ENCODE measurements at places on chromosomes 16 and 17.

GRCh38 chr16:4886151-4886550 is 38.9 kb downstream of the UBN1 start:
- no peak for DNase-seq

GRCh38 chr16:87697256-87697655 is 68.5 kb downstream of the KLHDC4 start:
- no peak for DNase-seq

DNA sequence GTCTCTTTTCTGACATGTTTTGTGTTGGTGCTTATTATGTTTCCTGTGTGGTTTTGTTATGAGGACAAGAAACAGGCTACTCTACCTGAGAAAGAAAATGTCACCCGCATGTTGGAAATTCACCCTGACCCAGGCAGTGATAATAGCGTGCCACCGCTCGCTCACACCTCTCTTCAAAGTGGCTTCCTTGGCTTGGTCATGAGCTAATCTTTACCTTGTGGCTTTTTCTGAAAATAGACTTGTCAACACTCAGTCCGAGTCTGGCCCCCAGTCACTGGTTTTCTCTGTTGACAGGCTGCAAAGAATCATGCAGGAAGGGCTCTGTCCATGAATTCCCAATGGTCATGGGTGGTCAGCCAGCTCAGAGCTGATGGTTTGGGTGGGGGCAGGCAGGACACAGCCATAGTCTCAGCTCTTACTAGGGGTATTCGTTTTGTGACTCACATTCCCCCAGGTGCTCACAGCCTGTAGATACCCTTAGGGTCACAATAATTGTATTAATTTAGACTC is 121.3 kb upstream of the CACNG5 start:
- DNase-seq, result peak; percentile 27

GRCh38 chr16:23128056-23128455 is 21.2 kb downstream of the USP31 start:
- DNase-seq, result no peak

DNA sequence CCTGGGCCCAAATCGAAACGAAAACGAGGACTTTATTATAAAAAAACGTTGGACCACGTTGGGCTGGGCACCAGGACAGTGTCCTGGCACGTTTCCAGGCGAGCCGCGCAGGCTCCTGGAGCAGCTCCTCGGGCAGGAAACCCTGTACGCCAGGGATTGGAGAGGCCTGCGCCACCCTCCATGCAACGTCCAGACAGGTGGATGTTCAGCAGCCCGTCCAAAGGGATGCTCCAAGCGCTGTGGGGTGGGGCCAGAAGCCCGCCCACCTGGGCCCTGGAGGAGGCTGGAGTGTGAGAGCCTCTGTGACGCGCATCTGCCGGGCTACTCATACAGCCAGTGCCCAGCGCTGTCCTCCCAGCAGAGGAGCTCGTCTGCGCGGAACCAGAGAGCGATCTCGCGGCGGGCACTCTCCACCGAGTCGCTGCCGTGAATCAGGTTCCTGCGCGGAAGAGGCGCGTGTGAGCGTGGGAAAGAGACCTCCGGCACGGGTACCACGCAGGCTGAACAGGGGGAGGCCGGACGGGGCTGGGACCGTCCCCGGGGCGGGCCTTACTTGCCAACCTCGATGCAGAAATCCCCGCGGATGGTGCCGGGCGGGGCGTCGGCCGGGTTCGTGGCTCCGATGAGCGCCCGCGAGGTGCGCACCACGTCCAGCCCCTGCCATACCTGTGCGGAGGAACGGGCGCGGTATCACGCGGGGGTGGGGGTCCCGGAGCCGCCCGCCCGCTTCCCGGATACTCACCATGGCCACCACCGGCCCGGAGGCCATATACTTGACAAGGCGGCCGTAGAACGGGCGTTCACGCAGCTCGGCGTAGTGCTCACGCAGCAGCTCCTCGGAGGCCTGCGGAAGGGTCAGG is 785 bp downstream of the NME3 start:
- DNase-seq, result peak; percentile 52

DNA sequence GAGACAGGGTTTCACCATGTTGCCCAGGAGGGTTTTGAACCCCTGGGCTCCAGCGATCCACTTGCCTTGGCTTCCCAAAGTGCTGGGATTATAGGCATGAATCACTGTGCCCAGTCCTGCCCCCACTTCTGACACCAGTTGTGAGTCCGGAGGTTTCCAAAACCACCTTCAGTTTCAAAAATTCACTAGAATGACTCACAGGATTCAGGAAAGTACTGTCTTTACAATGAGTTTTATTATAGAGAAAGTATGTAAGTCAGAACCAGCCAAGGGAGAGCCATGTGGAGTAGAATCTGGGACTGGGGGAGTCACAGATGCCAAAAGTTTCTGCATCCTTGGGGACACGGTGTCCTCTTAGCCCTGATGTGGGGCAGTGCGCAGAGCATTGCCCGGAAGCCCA is 55.1 kb downstream of the PLD6 start:
- DNase-seq, result no peak

GRCh38 chr16:50769-51591 is 2.4 kb downstream of the POLR3K start:
- no peak for DNase-seq

DNA sequence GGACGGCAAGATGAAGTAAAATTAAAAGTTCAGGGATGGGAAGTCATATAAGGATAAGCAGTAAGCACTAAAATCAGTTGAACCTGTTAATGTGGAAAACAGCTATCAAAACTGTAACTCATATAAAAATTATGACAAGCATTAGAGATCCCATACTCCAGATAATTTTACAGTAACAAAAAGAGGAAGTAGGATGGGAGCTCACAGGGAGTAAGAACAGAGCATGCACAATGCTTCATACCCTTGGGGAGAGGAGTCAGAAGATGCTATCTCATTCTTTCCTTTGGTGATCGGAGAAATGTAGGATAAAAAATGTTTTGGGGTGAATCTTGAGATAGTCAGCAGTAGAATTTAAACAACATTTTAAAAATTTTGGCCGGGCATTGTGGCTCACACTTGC is 164.7 kb upstream of the CACNG5 start:
- no peak for DNase-seq

DNA sequence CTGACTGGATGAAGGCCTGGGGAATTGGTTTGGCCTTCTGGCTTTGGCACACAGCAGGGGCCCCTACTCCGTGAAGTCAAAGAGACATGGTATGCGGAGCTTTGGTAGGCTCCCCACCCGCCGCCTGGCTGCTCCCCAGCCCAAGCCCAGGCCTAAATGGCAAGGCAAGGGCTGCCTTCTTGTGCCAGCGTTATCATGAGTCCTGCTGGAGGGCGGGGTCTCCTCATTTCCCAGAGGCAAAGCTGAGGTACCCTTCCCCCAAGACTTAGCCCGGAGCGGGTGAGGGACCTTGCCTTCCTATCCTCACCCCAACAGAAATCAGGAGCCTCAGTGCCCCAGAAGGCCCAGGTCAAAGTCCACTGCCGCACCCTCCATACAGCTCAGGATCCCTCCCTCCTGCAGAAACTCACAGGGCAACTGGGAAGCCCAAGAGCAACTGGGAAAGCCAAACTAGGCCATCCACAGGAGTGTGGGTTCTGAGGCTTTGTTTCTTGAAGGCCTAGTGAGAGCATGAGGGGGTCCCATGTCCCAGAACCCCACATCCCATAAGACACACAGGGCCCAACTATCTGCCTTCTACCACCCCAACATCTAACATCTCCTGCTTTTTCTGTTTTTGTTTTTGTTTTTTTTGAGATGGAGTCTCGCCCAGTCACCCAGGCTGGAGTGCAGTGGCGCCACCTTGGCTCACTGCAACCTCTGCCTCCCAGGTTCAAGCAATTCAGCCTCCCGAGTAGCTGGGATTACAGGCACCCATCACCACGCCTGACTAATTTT is 9.3 kb downstream of the PGAP3 start:
- DNase-seq, result peak; percentile 68

- DNase-seq, result no peak
Observed at GRCh38 chr17:78448356-78448993, 70.0 kb downstream of the PGS1 start.

DNA sequence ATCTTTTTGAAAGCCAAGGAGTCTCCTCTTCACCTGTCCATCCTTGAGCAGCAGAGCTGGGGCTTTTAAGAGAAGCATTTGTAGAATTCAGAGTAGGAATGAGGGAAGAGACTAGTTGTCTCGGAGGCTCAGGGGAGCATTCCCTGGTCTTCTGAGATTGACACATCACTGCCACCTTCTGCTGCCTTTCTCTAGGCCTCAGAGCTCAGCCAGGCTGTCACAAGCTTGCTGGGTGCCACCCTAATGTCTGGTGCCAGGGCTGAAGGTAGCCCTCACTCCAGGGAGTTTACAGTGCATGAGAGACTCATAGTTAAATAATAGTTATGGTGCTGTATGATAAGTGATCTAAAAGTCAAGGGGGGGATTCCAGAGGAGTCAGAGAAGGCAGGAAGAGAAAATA is 39.7 kb downstream of the B9D1 start:
- no peak for DNase-seq

DNA sequence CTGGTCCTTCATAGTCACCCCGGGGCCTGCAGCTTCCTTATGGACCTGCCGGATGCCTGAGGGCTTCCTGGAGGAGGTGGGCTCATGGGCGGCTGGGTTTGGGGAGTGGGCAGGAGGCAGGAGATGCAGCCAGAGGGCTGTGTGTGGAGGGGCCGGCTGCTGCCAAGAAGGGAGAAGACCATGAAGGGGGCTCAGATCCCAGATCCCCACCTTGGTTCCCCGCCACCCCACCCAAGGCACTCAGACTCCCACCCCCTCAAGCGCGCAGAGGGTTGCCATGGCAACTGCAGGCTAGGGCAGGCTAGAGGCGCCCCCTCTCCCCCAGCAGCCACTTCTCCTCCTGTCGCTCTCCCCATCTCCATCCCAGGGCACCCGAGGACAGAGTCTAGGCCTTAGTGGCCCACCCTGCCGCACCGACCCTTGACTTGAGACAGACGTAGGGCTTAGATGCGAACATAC is 104.5 kb downstream of the CRLF3 start:
- no peak for DNase-seq

DNA sequence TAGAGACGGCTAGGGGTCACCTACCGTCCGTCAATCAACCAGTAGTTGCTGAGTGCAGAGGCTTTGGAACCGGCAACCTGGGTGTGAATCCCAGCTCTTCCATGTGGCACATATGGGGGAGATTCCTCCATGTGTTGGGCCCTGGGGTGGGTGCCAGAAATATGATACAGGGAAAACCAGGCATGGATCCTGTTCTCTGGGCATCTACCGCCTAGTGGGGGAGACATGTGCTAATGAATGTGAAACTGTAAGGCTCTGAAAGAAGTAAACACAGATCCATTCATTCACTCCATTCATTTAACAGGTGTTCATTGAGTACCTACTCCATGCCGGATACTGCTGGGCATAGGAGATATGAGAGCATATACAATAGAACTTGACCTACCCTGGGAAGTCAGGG is 39.5 kb upstream of the SDK2 start:
- DNase-seq, result no peak

- no peak for DNase-seq
Observed at GRCh38 chr17:49691086-49691676, 13.3 kb upstream of the SPOP start.

DNA sequence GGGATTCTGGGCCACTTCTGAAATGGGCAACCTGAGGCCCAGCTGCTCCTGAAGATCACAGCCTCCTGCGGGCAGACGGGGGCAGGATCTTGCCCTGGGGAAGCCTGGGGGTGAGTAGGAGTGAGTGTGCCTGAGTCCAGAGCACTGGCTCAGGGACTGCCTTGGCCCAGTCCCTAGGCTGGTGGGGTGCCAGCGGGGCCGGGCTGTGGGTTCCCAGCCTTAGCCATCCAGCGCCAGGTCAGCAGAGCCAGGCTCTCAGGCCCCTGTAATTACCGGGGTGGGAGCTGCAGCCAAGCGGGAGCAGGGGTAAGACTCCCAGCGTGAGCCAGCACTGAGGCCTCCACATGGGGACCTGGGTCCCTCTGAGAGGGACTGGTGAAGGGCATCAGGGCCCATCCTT is 8.2 kb downstream of the SPNS2 start:
- DNase-seq, result no peak

GRCh38 chr17:32021615-32021955 is 14.4 kb downstream of the LRRC37B start:
- no peak for DNase-seq

- DNase-seq, result no peak
Observed at GRCh38 chr16:4958510-4959438, 644 bp downstream of the SEC14L5 start.

GRCh38 chr17:80441133-80441578 is 26.2 kb downstream of the ENDOV start:
- DNase-seq, result no peak

DNA sequence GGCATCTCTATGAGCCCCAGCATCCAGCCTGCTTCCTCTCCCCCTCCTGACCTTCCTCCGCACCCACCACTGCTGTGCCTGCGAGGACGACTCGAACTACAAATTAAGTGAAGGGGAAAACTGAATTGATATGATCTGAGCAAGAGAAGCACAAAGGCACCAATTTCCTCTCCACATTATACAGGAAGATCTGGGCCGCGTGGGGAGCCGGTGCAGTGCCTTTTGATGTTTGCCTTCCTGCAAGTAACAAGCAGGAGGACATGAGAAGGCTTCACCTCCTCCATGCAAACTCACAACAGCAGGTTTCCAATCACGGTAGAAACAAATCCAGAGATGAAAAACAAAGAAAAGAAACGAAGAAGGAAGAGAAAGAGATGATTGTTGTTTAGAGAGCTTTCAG is 57.8 kb upstream of the MMP2 start:
- no peak for DNase-seq

- no peak for DNase-seq
Observed at GRCh38 chr16:73069581-73070262, 21.8 kb upstream of the ZFHX3 start.

DNA sequence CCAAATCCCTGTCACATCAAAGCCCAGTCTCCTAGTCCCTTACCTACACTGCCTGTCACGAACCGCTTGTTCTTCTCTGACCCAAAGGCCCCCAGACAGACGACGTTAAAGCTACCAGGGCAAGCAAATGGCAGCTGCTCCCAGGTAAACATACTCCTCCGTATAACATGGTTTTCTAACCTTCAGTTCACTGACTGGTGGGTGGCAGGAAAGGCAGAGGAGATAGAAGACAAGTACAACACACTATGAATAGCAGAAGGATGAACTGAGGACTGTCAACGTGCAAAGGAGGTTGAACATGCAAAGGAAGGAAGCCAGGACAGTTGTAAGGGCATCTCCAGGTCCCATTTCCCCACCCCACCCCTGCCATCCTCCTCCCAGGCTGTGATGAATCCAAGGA is 449.8 kb downstream of the SHISA9 start:
- DNase-seq, result no peak

Measured in SW480 (cell line).